Activated T-helper 1 cell treated with anti-CD3 and anti-CD28 coated beads, Interleukin-2, amount 50 U/mL, for 16 hours (primary cell): ENCODE measurements at places on chromosomes 3 and 15.

GRCh38 chr15:79673416-79674123, 223.2 kb downstream of the MTHFS start:
- DNase-seq, result no peak

DNA sequence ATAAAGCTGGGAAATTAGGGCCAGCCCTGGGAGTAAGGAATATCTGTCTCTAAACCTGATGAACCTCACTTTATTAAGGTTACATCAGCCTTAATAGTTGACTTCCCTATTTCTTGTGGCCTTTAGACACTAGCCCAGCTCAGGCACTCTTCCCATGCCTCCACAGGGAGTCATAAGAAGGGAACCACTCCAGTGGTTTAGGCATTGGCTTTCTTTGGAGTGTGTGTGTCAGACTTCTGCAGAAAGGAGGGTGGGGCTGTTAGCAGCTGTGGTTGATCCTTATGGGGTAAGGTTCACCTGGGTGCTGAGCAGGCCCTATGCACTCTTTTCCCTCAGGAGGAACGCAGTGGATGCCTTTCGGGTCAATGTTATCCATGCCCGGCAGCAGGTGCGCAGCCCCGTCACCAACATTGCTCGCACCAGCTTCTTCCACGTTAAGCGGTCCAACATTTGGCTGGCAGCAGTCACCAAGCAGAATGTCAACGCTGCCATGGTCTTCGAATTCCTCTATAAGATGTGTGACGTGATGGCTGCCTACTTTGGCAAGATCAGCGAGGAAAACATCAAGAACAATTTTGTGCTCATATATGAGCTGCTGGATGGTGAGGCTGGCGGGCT, 4.0 kb downstream of the AP2M1 start:
- DNase-seq, result no peak

GRCh38 chr3:184937611-184938010, 125.6 kb downstream of the VPS8 start:
- DNase-seq, result no peak

DNA sequence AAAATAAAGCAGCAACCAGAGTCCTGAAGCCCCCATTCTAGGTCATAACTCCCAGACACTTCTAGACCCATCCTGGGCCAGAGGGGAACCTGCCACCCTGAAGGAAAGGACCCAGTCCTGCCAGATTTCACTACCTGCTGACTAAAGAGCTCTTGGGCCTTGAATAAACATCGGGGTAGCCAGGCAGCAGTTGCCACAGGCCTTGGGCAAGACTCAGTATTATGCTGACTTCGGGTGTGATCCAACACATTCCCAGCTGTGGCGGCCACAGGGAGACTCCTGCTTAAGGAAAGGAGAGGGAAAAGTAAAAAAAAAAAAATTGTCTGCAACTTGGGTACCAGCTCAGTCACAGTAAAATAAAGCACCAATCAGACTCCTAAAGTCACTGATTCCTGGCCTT, 23.8 kb downstream of the NEDD4 start:
- no peak for DNase-seq

GRCh38 chr3:26621906-26622620, 509 bp upstream of the LRRC3B start:
- no peak for DNase-seq

DNA sequence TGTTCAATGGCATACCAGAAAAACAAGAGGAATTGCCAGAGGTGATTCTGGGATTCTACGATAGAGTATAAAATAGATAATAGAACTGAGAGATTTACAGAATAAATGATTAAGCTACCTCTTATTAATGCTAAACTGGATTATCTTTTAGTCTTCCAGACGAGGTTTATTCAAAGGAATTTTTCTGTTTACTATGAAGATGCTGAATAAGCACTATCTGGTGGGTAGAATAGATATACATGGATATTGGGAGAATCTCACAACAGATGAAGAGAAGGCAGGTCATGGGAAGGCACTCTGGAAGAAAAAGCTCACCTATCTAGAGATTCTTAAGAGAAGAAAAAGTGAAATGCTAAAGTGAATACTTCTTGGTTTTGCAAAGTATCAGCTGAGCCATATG, 11.2 kb downstream of the CIP2A start:
- no peak for DNase-seq

DNA sequence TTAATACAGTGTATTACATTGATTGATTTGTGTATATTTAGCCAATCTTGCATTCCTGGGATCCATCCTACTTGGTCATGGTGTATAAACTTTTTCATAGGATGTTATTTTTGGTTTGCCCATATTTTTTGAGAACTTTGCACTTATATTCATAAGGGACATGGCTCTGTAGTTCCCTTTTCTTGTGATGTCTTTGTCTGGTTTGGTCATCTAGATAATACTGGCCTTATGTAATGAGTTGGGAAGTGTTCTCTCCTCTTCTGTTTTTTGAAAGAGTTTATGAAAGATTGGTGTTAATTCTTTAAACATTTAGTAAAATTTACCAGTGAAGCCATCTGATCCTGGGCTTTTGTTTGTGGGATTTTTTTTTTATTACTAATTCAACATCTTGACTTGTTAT, 9.6 kb downstream of the CHST13 start:
- DNase-seq, result no peak

- DNase-seq, result no peak
These were observed 163.3 kb downstream of the FEZF2 start for GRCh38 chr3:62210011-62210410.

DNA sequence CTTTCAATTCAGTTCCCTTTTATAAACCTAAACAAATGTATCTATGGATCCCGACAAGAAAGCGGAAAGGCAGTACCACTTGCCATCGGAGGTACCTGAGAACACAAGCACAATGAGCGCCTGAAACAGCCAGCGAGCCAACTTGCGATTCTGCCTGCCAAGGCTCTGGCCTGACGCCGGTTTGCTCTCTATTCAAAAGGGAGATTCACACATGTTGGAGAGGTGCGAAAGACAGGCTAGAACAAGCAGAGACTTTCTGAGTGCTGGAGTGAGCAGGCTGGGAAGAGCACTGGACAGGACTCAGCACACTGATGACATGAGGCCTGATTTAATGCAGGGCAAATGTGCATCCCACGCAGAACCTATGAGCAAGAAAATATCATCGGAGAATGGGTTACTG, 17.7 kb upstream of the PRR23E start:
- no peak for DNase-seq

- no peak for DNase-seq
These were observed 47.2 kb downstream of the CCDC33 start for GRCh38 chr15:74283368-74283767.

- no peak for DNase-seq
These were observed 138.0 kb upstream of the SMAD3 start for GRCh38 chr15:66927201-66928077.

- DNase-seq, result no peak
These were observed 101.6 kb upstream of the ANKRD28 start for GRCh38 chr3:15899388-15899787.

DNA sequence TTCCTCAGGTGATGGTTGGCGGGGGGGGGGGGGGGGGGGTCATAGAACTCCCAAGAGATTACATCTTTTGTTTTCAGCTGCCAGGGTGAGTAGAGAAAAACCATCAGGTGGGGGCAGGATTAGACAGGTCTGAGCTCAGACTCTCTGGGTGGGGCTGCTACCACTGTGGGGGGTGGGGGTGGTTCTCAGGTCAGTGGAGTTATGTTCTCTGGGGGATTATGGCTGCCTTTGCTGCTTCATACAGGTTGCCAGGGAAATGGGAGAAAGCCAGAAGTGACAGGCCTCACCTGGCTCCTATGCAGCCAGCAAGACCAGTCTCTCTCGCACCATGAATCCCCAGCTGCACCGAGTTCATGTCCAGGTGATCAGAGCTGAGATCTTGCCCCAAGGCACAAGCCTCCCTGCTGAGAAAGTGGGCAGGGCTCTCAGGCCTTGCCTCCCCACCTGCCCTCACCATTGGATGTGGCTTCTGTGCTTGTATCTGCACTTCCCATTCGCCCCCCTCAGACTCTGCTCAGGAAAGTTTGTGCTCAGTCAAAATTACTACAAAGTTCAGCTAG, 828.1 kb downstream of the MCTP2 start:
- DNase-seq, result no peak

DNA sequence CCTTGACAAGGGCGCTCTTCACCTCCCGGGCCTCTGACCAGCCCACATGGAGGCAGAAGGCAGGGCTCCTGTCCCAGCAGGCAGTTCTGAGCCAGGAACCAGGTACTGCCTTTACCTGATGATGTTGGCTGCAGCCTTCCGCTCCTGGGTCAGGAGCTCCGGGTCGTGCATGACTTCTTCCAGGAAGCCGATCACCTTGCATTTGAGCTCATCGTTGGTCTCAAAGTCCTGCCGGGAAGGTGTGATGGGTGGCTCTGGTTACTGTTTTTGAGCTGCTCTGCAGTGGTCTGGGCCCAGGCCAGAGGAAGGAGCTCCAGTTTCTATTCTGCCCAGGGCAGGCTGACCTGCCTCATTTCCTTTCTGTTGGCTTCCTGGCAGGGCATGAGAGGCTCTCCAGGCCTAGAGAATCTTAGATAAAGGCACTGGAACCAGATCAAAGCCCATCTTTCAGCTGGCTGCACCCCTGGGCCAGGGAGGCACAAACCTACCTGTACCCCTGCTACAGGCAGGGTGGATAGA, 53.2 kb upstream of the CTSH start:
- no peak for DNase-seq

- DNase-seq, result no peak
These were observed 52.4 kb downstream of the SLC9A9 start for GRCh38 chr3:143795874-143796273.

DNA sequence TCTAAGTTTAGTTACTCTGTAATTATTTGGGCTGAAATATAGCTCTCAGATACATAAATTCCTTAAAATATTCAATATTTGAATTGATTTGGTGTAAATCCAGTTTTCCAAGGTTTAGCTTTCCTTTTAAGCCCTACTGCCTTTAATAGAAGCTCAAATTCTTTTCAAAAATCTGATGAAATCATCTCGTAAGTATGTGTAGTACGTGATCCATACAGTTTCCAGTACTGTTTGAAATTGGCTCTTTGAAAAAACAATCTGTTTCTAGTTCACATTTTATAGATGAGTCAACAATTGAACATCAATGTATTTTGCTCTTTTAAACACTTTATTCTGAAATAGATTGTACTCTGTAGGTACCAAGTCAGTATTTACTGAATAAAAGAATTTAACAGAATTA, 84.2 kb downstream of the LRRC49 start:
- DNase-seq, result no peak

DNA sequence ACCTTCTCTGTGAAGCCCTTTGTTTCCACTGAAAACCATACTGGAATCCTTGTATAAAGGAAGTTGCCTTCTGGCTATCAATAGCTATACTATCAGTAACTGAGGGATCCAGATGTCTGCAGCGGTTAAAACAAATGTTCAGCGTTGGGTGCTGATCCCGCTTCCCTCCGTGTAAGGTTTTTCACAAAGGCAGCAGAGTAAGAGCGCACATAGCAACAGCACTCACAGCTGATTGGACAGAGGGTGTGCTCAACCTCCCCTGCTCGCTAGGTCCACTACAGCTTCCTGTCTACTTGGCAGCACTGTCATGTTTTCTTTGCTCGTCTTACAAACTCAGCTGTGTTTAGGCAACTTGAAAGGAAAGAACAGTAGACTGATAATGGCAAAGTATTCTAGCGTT, 27.3 kb downstream of the ATOSA start:
- no peak for DNase-seq

GRCh38 chr3:87615506-87615905, 339.1 kb upstream of the POU1F1 start:
- DNase-seq, result no peak

DNA sequence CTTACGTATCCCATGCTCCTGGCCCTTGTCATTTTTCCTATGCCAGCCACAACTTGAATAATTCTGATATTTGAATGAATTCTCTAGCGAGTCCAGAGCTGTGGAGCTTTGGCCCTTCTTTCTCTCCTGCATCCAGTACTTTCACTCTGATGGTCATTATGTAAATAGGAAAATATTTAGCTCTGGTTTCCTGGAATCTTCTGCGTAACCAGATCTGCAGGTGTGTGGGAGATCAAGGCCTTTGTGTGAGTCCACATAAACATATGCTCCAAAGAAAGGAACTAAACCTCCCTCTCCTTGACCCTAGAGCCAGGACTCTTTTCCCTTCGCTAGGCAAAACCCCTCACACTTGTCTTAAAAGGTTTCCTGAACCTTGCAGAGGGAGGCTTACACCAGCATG, 132.5 kb upstream of the THBS1 start:
- DNase-seq, result no peak

GRCh38 chr3:100954199-100954935, 38.9 kb downstream of the ABI3BP start:
- no peak for DNase-seq

DNA sequence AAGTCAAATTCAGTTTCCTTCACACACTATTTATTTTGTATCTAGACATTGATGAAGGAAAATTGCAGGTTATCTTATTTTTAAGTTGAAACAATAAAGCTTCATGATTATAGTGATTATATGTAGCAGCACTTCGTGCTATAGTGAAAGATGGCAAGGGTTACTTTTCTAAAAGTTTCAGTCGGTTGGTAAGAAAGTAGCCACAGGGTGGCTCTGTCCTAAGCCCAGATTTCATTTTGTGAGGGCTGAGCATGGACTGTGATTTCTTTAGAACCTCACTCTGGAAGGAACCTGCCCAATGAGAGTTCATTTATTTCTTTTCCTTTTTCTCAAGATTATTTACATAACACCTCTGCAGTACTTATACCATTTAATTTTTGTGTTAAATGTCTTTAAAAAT, 66.5 kb downstream of the NME9 start:
- DNase-seq, result no peak

DNA sequence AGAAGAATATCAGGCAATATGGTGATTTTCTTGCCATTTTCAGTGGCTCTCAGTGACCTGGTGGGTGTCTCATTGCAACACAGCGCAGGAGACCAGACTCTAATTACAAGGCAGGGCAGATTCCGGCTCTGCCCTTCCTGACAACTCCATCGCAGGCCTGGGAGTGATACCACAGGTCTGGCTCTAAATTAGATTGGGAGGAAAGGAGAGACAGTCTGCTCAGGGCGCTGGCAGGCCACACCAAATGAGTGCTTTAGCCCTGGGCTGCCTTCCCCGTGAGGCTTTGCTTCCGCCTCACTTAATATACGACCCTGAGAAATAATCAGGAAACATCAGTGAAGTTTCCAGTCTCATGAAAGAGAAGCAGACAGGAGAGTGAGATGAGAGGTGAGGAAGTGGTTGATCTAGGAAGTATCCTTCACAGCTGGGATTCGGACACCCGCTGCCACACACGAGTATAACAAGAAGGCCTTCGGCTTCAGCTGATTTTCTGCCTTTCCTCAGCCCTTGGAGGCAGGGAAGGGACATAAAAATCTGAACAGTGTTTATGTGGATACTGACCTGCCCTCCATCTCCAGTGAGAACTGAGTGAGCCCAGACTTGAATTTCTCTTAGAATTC, 73.7 kb upstream of the PROK2 start:
- DNase-seq, result no peak

GRCh38 chr15:81442454-81442853, 68.4 kb upstream of the TMC3 start:
- no peak for DNase-seq

GRCh38 chr3:50656417-50657195, 18.1 kb upstream of the DOCK3 start:
- DNase-seq, result no peak

DNA sequence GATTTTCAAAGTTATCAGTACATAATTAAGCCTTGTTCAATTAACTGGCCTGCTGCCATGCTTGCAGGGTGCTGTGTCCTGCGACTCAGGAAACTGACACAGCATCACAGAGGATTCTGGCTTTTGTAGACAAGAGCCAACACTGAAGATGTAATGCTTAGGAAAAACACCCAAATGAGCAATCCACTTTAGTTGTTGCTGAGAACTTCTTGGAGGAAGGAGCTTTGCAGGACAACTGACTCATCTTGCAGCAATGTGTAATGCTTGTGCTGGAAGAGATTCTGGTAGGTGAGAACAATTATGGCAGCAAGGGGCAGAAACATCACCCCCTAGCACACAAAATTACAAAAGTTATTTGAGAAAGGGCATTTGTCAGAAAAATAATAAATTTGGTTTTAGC, 67.6 kb downstream of the NLGN1 start:
- no peak for DNase-seq
